ENCODE measurements at places on chromosomes 6 and 20.

GRCh38 chr6:100484474-100484873, 19.8 kb upstream of the SIM1 start:
- no peak for DNase-seq

DNA sequence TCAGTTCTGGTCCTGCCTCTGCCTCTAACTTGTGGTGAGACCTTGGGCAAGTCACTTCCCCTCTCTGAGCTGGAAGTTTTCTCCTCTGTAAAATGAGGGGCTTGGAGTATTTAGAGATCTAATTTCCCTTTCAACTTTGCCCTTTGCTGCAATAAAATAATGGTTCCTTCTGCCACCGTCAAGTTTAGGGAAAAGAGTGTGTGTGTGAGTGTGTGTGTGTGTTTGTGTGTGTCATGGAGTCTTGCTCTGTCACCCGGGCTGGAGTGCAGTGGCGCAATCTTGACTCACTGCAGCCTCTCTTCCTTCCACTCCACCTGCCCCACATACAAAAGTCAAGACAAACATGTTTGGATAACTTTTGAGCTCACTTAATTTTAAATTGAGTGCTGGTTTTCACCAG, 39.2 kb upstream of the PIM1 start:
- DNase-seq = no peak

GRCh38 chr6:158810155-158811095, 8.7 kb downstream of the EZR start:
- DNase-seq = no peak

GRCh38 chr20:31816221-31816620, 2.9 kb upstream of the MYLK2 start:
- DNase-seq = no peak

- no peak for DNase-seq
These were observed 19.8 kb downstream of the TRDN start for GRCh38 chr6:123616942-123617341.

- DNase-seq = no peak
These were observed 145.0 kb downstream of the PHACTR3 start for GRCh38 chr20:59749301-59749700.

DNA sequence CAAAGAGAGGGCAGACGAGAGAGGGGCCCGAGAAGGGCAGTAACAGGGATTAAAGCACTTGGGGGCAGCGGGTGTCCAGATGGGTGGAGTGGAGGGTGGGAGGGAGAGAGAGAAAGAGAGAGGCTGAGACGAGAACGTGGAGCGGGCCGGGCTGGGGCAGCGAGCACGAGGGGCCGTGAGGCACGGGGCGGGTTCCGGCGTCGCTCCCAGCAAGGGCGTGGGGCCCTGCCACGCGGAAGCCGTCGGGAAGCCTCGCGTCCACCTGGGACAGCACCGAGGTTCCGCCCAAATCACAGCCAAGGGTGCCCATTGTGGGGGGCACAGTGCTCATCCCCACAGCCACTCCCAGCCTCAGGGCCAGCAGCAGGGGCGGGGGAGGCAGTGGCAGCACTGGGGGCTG, 49.8 kb downstream of the KCNQ2 start:
- no peak for DNase-seq

GRCh38 chr6:14549304-14549770, 431.8 kb downstream of the CD83 start:
- no peak for DNase-seq

GRCh38 chr6:130912434-130912833, 85.2 kb downstream of the SMLR1 start:
- DNase-seq = no peak

- no peak for DNase-seq
These were observed 549.8 kb downstream of the PRKN start for GRCh38 chr6:162177746-162178145.

- no peak for DNase-seq
These were observed 401.4 kb upstream of the ID4 start for GRCh38 chr6:19435755-19436154.

DNA sequence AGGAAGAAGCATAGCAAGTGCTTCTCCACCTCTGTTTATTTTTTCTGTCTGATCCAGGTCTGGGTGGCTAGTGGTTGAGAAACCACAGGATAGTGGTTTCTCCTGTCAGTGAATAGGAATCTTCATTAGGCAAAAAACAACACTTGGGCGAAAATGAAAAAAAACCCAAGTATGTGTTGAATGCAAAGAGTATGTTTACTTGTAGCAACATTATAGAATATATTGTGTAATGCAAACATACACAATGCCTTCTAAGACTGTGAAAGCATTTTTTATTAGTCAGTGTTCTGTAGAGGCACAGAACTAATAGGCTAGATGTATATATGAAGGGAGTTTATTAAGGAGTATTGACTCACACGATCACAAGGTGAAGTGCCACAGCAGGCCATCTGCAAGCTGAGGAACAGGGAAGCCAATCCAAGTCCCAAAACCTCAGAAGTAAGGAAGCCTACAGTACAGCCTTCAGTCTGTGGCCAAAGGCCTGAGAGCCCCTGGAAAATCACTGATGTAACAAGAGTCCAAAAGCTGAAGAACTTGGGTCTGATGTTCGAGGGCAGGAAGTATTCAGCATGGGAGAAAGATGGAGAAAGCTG, 111.1 kb downstream of the UST start:
- no peak for DNase-seq

DNA sequence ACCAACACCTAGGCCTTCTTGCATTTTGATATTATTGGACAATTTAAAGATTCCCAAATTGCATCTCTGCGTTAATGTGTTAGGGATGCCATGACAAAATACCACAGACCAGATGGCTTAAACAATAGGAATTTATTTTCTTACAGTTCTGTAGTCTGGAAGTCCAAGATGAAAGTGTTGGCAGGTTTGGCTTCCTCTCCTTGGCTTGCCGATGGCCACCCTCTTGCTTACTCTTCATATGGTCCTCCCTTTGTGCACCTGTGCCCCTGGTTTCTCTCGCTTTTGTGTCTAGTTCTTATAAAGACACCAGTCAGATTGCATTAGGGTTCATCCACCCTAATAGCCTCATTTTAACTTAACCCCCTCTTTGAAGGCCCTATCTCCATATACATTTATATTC, 842.4 kb upstream of the FLRT3 start:
- no peak for DNase-seq

DNA sequence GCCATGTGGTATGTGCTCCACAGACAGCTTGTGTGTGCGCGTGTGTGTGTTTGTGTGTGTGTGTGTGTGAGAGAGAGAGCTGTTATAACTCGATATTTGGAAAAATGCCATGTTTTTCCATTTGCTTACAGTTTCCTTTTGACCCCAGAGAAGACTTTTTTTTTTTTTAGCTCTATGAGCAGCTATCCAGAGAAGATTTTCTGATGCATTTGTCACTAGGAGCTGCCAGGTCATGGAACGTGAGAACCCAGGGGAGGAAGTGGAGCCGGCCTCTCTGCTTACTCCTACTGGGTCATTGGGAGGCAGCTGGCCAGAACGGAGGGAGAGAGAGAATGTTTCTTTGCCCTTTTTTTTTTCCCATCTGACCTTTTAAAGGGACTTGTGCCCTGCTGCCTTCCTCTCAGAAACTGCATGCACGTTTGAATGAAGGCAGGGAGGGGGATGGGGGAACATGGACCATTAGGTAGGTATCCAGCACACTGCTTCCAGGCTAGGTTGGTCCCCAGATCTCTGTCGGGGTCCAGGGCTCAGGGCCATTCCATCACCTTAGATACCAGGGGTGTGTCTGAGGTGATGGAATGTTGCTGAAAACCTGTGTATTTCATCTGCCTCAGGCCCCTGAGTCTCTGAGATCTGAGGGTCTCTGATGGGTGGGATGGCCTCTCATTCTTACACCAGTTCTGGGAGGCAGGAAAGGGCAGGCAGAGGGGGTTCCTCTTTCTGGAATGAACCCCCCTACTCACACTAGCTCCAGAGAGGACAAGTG, 11.2 kb upstream of the MRPS18A start:
- no peak for DNase-seq

DNA sequence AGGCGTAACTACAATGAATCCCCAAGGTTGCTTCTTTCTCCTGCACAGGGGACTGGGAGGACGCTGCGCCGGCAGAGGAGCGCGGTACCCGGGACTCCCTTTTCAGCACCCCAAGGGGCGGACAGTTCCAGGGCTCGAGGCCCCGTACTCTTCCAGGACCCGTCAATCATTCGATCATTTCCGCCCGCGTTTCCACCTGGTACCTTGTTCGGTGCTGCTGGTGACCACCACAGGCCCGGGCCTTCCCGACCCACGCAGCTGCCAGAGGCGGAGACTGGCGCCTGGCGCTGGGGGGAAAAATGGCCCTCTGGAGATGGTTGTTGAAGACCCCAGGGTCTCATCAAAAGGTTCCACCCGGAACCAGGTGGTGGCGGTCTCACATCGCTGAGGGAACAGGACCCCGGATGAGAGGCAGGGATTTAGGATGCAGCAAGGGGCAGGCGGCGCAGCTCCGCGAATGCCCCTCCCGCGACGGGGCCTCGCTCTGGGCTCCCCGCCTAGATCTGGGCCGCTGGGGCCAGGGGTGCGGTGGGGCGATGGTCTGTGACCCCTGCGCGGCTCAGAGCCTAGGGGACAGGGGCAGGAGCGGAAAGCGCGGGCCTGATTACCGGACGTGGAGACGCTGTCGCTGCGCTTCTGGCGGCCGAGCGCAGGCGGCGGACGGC, 744 bp downstream of the VSX1 start:
- DNase-seq = no peak

GRCh38 chr20:38216746-38217595, 43.6 kb downstream of the KIAA1755 start:
- no peak for DNase-seq

DNA sequence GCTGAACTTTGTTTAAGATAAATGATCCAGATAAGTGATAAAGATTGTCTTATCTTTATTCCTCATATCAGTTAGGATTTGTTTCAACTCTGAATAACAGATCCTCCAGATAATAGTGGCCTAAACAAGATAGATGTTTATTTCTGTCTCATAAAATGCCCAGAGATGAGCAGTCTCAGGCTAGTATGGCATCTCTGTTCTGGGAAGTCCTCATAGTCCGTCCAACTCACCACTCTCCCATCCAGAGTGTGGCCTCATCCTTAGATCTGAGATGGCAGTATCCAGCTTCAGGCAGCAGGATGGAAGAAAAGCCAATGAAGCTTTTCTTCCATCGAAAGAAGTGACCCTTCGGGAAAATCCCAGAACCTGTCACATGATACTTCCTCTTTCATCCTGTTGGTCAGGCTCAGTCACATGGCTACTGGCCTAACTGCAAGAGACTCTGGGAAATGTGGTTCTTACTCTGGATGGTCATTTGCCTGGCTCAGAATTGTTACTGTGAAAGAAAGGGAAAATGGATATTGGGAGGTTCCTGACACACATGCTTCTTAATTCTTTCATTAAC, 29.4 kb upstream of the TAGAP start:
- no peak for DNase-seq

GRCh38 chr20:675453-676314, at the start of gene SCRT2:
Gene SCRT2 (minus strand): TSS chr20:675802. CDS start chr20:675601, 201 bp downstream.
- DNase-seq = peak; percentile 55

GRCh38 chr6:45021676-45022075, 306.5 kb upstream of the RUNX2 start:
- DNase-seq = no peak

DNA sequence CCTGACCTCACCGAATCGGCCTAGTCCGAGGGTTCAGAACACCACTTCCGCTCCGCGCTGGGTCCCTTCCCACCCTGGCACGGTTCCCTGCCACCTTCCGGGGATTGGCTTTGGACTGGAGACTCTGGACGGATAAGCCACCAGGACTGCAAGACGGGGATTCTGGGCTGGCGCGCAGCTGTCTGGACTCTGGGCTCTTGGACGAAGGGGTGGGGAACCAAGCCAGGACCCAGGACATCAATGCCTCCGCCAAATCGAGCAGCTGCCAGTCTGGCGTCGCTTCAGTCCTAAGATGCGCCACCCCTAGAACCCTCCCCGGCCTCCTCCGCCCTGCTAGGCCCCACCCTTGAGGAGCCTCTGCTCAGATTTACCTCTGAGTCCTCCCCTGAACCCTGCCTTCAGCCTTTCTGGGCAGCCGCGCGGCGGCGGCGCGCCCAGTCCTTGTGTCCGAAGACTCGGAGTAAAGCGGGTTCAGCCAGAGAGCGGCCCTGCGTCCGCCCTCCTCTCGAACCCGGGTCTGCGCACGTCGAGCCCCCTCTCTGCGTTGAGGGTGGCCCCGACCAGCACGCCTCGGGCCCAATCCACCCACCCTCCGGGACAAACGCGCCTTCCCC, 1.2 kb downstream of the KCNK17 start:
- no peak for DNase-seq

DNA sequence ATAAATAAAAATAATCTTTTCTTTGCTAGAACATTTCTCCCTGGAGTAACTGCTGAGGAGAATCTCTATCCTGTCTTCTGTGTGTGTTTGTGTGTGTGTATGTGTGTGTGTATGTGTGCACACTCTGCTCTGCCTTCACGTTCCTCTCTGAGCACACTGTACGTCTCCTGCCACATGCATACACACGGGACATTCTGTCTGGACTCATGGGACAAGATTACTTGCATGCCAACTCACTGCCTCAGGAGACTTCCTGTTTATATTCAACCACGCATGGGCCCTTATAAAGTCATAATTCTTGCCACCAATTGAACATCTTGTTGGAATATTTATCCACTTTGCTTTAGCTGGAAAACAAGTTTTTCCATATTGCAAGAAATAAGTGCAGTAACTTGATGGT, 930.6 kb downstream of the KIF16B start:
- DNase-seq = no peak

GRCh38 chr6:119442776-119443184, 93.2 kb upstream of the MAN1A1 start:
- DNase-seq = no peak

GRCh38 chr6:158029668-158030230, 48.1 kb downstream of the SYNJ2 start:
- DNase-seq = no peak

- no peak for DNase-seq
These were observed 31.9 kb downstream of the SHLD1 start for GRCh38 chr20:5781798-5782750.

DNA sequence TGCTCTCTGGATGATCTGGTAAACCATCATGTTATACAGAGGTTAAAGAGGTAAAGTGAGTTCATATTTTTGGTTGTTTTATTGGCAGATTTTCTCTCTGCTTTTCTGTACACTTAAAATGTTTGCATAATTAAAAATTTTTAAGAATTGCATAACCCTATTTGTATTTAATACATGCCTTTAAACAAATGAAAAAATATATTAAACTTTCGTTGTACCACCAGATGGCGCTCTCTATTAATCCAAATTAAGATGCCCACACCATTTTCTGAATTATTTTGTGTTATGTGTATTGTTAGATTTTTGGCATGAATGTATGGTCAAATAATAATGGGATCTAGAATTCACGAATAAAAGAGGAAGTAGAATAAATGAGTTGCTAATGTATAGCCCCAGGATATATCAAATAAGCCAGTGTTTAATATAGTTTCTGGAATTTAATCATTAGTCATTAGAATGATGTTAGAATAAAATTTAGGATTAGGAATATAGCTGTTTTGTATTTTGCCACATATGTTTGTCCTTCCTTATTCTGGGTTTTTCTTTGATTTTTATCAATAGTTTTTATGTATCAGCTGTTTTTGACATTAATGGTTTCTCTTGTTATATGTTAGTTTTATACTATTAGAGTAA, 38.9 kb downstream of the SMAP1 start:
- no peak for DNase-seq

DNA sequence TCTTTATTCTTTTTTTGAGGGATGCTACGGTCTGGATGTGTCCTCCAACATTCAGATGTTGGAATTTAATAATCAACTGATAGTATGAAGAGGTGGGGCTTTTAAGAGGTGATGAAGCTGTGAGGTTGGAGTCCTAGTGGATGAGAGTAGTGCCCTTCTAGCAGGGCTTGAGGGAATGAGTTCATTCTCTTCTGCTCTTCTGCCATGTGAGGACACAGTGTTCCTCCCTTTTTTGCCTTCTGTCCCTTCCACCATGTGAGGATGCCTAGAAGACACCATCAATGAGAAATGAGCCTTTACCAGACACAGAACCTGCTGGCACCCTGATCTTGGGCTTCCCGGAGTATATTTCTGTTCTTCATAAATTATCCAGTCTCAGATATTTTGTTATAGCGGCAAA, 82.1 kb upstream of the MLIP start:
- DNase-seq = no peak

Measured in stimulated activated CD4-positive, alpha-beta T cell treated with anti-CD3 and anti-CD28 coated beads, Interleukin-15, amount 100 ng/mL, for 1 hour (primary cell).